ENCODE measurements at places on chromosomes 12 and 14. TPM values are rescaled to one million over a fixed set of nuclear protein-coding genes. Genes with fewer than 3 reads are reported as not detected.

DNA sequence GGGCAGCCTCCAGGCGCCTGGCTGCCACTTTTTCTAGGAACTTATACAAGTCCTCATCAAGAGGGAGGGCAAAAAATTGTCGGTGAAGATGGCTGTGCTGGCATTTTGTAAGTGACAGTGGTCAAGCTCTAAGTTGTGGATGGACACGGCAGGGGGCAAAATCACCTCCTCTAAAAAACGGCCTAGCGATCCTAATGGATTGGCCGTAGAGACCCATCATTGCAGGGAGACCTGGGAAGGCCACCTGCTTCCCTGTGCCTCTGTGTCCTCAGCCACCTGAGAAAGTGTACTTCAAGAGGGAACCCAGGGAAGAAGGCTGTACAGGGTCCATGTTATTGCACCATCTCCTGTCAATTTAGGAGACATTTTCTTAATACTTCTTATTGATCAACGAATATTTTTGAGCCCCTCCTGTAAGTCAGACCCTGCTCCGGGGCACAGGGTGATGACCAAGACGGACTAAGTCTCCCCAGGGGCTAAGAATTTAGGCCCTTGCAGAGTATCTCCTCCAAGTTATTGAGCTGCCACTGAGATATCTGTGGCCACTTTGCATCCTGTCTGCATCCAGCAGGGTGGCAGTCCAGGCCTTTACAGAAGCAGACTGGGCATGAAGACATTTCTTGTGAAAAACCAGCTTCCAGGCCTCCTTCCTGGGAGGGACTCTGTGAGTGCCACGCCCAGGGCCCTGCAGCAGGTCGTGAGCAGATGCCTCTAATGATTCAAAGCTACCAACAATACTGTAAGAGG, 40.5 kb downstream of the PSMA6 start:
- DNase-seq, result peak; percentile 42

RTL1 gene
- total RNA-seq, result not detected

GRCh38 chr14:80754696-80755095, 186.8 kb downstream of the CEP128 start:
- no peak for DNase-seq

GRCh38 chr12:40261937-40262336, 37.1 kb downstream of the LRRK2 start:
- no peak for DNase-seq

- no peak for DNase-seq
These were observed at the start of gene NCOR2 for GRCh38 chr12:124566997-124567672. NCOR2 (minus strand) TSS chr12:124567612; CDS start chr12:124495251, 72,361 bp downstream.

GRCh38 chr12:126914170-126914793, 1352.7 kb upstream of the TMEM132C start:
- DNase-seq, result no peak

FAIM2 gene
- total RNA-seq, result 3.6 TPM

SLC24A4 gene
- not detected for total RNA-seq

DNA sequence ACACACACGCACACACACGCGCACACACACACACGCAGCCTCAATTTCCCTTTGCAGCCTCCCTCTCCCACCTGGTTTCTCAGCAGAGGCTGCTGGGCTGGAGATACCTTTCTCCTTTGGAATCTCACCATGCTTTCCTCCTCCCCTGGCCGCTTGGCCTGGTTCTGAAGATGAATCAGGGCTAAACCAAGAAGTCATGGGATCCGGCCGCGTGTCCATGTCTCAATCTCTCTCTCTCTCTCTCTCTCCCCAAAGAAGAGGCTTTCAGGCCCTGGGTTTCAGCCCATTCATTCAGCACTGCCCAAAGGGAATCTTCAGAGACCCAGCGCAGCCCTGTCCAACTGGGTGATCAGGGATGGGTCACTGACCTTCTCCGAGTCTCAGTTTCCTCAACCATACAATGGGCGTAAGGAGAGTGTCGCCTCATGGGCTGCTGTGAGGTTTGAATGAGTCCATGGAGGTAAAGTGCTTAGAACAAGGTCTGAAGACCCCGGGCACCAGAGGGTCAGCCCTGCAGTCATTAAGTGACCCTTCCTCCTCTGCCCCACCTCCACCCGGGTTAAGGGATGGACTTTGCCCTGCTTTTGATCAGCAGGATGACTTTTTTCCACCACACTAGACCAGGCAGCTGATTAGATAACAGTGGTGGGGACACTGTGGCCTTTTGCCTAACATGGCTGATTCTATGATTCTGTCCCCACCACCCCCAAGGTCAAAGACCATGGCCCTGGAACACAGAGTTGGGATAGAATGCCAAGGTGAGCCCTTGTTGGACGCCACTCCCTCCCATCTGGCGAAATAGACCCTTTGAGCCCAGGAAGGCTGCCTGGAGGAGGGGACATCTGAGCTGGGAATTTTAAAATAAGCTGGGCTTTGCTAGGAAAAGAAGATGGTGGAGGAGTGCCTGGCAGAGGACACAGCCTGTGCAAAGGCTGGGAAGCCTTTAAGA, 42.1 kb downstream of the SCARB1 start:
- no peak for DNase-seq

DNA sequence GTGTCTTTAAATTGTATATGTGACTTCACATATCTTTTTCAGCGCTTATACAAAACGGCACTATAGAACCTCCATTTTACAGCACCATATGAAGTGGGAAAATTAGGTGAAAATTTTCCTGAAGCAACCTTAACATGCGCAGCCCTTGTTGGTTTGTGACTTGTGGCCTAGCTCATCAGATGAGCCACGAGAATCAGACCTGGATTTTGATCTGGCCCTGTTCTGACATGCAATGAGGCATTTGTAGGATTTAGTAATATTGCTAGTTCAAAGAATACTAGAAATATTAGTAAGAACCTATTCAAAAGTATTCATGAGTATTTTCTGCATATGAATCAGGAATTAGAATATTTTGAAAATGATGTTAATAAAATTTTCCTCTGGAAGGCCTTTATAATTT, 2.9 kb downstream of the CDKN1B start:
- peak; percentile 14 for DNase-seq

LRIG3 gene
- 65.7 TPM for total RNA-seq

DNA sequence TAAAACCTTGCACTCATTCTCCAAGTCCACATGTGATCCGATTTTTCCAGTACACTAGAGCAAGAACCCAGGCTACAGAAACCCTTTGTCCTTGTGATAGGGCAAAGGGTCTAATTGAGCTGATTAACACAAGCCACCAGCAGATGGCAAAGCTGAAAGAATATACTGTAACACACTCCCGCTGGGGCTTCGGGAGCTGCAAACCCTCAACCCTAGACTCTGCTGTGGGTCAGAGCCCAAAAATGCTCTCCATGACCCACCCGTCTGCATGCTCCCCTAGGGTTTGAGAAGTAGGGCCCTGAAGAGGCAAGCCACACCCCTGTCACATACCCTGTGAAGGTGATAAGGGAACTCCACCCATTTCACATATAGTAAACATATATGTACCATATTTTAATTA, 33.6 kb upstream of the PCNX1 start:
- no peak for DNase-seq

NGB gene
- not detected for total RNA-seq

GRCh38 chr12:67892259-67893021, 96.8 kb upstream of the IFNG-AS1 start:
- no peak for DNase-seq

DNA sequence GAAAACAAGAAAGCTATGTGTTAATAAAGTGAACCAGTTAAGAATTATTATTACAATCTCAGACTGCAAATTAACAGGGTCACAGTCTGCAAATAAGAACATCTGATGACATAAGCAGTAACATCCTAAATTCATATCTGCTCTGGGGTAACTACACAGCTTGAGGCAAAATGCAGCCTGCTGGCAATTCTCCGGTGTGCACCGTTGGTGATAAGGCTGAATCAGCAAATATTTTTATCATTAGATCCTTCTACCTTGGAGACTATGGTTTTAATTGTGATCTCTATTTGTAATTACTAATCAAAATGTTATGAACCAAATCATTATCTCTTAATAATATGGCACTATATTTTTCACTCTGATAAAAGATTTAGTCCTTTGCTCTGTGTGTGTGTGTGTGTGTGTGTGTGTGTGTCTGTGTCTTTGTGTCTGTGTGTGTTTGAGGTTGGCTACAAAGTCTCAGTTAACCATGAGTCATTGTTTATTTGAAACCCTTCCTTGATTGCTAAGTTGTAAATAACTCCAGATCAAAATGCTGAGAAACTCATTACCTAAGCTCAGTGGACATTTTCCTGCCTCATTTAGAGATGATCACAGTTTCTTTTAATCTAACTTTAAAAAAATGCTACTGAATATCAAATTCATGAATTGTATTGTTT, 442.6 kb downstream of the GXYLT1 start:
- DNase-seq, result no peak

CKAP4 gene
- total RNA-seq, result 132 TPM

GRCh38 chr12:25866586-25867378, 91.7 kb upstream of the RASSF8 start:
- peak; percentile 5 for DNase-seq

- DNase-seq, result peak; percentile 72
These were observed 7.4 kb upstream of the EPS8 start for GRCh38 chr12:15796493-15797141.

PIANP gene
- 0.17 TPM for total RNA-seq

DLGAP5 gene
- total RNA-seq, result 8.1 TPM

DNA sequence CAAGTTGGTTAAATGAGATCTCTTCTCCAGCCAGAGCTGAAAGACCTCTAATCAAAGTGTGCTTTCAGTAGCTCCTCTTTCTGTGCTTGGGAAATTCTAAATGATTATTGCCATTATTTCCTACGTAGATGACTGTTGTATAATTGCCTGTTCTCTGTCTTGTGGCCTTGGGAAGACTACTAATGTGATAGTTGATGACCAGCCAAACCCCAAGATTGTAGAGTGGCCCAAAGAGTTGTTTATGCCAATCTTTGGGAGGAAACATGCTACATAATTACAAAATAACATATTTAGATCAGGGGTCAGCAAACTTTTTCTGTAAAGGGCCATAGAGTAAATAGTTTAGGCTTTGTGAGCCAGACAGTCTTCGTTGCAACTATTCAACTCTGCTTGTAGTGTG, 135.1 kb upstream of the DIO2 start:
- DNase-seq, result no peak

DNA sequence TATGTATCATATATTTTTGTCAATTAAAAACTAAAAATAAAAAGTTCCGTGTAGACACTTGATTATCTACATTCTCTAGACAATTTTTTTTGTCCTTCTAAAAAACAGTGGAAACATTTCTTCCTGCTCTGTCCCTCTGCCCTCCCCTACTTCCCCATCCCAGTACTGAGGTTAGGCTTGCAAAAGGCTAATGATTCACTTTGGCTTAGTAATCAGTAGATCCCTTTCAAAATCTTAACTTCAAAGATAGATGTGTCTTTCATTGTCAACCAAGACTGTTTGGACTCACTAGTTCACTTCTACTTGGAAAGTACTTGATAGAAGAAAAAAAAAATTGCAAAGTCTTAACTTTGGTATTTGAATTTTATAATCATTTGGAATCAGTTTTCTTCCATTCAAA, 3.8 kb downstream of the SETD3 start:
- DNase-seq, result peak; percentile 11

OR4Q3 gene
- not detected for total RNA-seq

- DNase-seq, result no peak
These were observed 144.2 kb upstream of the C14orf180 start for GRCh38 chr14:104435147-104436046.

DNA sequence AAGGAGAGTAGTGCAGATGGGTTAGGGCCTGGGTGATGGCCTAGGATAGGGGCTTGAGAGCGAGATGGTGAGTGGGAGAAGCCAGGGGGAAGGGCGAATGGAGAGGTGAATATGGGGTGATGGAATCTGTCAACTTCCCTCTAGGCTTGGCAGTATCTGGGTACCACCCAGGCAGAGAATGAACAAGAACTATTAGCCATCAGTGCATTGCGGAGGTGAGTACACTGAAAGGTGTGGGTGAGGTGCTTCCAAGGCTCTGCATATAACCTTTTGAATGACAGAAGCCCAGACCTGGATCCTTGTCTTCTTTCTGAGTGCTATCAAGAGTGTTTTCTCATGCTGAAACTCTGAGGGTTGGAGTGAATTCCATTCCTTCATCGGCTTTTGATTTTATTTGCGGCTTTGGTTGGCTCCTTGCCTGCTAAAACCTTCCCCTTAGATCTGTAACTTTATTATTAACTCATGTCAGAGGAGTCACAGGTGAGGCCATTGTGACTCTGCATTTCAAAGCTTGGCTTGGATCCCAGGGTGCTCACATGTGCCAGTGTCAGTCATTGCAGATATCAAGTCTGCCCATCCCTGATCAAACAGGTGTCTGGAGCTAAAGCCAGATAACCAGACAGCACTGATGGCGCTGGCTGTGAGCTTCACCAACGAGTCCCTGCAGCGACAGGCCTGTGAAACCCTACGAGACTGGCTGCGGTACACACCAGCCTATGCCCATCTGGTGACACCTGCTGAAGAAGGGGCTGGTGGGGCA, 18.6 kb downstream of the PEX5 start:
- no peak for DNase-seq

DNA sequence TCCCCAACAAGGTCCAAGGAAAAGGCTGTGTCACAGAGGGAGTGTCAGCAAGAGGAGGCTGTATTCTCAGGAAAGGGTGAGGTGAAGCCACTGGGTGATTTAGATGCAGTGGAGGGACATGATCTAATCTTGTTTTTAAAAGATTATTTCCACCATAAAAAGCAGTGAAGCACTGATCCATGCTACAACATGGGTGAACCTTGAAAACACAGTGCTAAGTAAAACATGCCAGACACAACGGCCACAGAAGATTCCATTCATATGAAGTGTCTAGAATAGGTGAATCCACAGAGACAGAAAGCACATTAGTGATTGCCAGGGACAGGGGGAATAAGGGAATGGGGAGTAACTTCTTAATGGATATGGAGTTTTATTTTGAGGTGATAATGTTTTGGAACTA, 12.8 kb downstream of the RITA1 start:
- peak; percentile 62 for DNase-seq

DNA sequence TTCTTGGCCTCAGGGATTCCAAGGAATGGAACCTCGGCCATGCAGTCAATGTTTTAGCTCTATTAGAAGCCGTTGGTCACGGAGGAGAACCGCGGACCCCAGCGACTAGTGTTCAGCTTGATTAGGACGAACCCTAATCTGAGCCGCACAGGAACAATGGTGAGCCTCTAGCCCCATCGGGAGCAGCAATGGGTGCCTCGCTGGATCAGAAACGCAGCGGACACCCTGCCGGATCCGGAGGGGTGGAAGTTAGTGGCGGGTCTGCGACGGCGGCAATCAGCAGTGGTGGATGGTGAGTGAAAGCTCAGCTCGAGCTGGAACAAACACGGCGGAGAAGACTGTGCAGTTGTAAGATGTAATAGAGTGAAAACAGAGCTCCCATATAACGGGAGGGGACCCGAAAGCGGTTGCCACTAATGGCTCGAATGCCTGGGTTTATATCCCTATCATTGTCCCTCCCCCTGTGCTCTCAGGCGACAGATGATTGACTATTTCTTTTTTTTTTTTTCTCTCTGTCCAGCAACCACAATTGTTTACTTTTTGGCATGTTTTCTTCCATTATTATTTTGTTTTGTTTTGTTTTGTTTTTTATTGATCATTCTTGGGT, 127.7 kb downstream of the ZNF664 start:
- DNase-seq, result no peak

Measured in fibroblast of lung (primary cell).